Activated naive CD8-positive, alpha-beta T cell treated with anti-CD3 and anti-CD28 coated beads for 36 hours (primary cell): ENCODE measurements at places on chromosomes 6 and 20. TPM values are rescaled to one million over a fixed set of nuclear protein-coding genes. Genes with fewer than 3 reads are reported as not detected.

DNA sequence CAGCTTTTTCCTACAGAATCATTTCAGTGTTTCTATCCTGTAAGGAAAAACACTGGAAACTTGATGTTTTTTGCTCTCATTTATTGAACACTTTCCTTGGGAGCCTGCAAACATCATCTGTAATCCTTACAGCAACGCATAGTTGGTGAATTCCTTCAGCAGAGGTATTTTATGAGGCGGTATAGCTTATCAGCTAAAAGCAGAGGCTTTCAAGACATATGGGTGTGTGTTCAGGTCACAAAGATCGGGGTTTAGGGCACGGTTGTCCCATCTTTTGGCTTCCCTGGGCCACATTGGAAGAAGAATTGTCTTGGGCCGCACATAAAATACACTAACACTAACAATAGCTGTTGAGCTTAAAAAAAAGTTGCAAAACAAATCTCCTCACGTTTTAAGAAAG is 185.0 kb downstream of the AIG1 start:
- H3K4me3 ChIP-seq = no peak overlapping the region
- H3K27me3 ChIP-seq = no peaks in the 10 kb centered on the region
- H3K36me3 ChIP-seq = no peaks in the 10 kb centered on the region
- no peak for DNase-seq
- H3K4me1 ChIP-seq = peaks cover 8% of the 10 kb centered on the region

- DNase-seq = no peak
- no peak overlapping the region for H3K4me3 ChIP-seq
- H3K27ac ChIP-seq = no peak overlapping the region
- peaks cover 11% of the 10 kb centered on the region for H3K4me1 ChIP-seq
Observed at GRCh38 chr6:40642837-40643236, 55.7 kb upstream of the LRFN2 start.

SIRPD gene
- total RNA-seq = not detected

SESN1 gene
- 8.7 TPM for total RNA-seq

SPEF1 gene
- total RNA-seq = 0.12 TPM

DNA sequence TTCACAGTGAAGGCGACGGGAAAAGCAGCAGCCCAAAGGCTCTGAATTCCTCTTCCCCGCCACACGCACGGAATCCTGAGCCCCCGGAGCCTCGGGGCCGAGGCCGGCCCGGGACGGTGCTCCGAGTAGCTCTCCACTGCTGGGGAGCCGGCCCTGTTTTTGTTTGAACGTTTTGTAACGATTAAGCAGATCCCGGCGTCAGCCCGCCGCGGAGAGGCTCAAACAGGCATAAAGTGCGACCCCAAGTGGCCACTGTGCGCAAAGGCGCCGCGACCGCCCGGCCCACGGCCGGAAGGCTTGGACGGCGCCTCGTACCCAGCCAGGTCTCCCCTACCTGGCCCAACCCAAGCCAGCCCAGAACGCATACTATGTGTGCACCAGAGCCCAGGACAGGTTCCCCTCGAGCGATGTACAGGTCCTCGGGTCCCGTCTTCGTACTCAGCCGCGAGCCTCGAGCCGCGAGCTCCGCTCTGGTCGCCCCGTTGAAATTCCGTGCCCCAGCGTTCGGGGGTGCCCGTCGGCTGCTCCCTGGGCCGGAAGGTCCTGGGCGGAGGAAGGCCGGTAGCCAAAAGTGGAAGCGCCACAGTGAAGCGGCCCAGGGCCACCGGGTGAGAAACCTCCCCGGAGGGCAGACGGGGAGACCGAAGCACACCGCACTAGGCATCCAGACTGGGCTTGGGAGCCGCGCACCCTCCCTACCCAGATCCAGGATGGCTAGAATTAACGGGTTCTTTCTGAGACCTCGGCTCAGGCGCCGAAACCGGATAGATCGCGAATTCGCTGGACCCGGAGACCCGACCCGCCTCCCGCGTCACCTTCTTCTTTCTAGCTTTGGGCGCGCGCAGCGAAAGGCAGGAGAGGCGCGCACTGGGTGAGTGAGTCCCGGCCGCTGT is 1.2 kb upstream of the MAFB start:
- H3K27ac ChIP-seq = no peak overlapping the region
- peaks cover 3% of the 10 kb centered on the region for H3K4me1 ChIP-seq
- peak overlapping the region; percentile 60 for H3K4me3 ChIP-seq
- H3K36me3 ChIP-seq = no peaks in the 10 kb centered on the region
- peak; percentile 75 for DNase-seq

DNA sequence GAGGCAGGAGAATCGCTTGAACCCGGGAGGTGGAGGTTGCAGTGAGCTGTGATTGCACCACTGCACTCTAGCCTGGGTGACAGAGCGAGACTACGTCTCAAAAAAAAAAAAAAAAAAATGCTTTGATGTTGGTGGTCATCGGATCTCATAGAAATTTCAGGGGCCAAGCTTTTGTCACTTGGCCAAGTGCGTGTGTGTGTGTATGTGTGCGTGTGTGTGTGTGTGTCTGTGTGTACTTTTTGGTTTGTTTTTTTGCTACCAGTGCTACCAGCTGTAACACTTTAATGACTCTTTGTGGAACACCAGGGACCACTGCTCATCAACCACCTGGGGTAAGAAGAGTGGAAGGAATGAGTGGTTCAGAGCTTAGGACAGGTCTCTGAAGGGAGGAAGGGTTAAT is 49.7 kb downstream of the TRAF3IP2 start:
- H3K36me3 ChIP-seq = peaks cover 20% of the 10 kb centered on the region
- H3K4me3 ChIP-seq = no peak overlapping the region
- no peak overlapping the region for H3K27ac ChIP-seq
- peaks cover 13% of the 10 kb centered on the region for H3K4me1 ChIP-seq
